ENCODE measurements at places on chromosomes 6 and 20.
A peak's percentile ranks its signal among the peaks of the same experiment; 100 is the strongest.

- DNase-seq = no peak
Measured at GRCh38 chr20:40191573-40191972, 497.5 kb downstream of the MAFB start.

DNA sequence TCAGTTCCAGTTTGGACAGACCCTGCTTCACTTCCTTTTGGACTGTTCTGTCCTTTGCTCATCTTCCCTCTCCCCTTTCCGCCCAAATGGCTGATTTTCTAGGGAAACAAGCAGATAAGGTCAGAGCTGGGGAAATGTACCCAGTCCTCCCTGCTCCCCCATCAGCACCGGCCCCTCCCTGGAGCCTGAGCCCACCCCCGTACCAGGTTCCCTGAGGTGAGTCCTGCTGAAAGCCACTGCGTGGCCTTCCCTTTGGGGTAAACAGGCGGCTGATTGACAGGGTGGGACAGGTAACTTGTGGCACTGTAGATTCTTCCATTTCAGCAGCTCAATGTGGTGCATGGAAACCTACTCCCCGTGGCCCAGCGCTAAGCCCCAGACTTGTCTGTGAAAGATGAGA lies 70.5 kb downstream of the NPEPL1 start:
- no peak for DNase-seq

GRCh38 chr6:144460327-144461095 lies 175.4 kb downstream of the UTRN start:
- no peak for DNase-seq

DNA sequence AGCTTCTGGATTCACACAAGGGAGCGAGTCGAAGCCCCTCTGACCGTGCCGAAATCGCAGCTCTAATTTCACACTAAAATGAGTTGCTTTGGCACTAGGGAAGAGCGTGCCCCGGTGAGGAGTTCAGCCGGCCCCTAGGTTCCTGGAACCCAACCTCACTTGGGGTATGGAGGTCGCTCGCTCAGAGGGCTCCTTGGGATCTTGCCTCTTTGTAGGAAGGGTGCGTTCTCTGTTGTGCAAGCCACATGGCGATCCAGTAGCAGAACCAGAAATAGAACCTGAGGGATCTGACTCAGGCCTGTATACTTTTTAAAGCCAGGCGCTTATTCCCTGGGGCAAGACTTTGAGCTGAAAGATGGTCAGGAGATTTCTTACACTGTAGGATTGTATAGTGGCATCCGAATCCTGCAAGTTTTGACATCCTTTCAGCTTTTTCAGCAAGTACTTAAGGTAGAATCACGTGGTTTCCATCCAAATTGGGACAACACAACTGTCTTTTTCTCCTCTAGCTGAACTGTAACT lies 861 bp upstream of the RALGAPA2 start:
- DNase-seq = no peak

GRCh38 chr20:38579921-38580320 lies 1.1 kb upstream of the ADIG start:
- no peak for DNase-seq

GRCh38 chr6:110173506-110174132 lies 5.9 kb downstream of the WASF1 start:
- no peak for DNase-seq

DNA sequence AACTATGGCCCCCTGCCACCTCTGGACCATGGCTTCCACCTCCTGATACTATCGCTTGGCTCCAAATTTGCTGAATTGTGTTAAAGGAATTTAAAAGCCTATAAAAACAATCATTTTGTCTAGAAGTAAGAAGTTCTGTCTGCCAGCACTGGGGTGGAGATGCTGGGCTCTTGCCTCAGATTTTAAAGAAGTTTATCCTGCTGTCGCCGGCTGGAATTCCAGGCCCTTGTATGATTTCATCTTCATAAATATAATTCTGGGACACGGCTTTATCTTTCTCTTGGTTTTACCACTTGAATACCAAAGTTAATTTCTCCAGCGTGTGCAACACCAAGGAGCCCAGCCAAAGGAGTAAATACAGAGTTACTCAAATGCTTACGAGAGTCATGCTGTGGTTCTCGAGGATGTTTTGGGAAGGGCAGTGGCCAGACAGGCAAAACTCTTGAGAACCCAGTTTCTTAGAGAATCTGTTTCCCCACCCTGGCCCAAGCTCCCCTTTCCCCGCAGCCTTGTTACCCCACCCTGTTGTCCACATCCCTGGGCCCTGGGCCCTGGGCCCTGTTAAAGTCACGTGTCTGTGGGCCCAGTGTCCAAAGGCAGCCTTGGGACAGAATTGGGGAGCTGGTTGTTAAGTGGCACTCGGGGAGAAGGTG lies 31.9 kb downstream of the C6orf89 start:
- peak; percentile 98 for DNase-seq

DNA sequence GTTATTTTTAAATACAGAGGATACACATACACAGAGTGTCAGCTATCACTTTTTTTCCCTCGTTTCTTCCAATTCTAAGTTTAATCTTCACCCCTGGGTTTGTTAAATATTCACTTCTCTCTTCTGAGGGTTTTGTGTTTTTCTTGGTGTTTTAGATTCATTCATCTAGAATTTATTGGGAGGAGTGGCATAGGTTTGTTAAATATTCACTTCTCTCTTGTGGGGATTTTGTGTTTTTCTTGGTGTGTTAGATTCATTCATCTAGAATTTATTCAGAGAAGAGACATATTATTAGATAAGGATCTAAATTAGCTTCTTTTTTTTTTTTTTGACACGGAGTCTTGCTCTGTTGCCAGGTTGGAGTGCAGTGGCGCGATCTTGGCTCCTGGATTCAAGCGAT lies 3.9 kb downstream of the GTF2H5 start:
- no peak for DNase-seq

- peak; percentile 59 for DNase-seq
Measured at GRCh38 chr6:39610221-39610620, 115.0 kb downstream of the KIF6 start.
